ENCODE measurements at places on chromosomes 2 and 18.

DNA sequence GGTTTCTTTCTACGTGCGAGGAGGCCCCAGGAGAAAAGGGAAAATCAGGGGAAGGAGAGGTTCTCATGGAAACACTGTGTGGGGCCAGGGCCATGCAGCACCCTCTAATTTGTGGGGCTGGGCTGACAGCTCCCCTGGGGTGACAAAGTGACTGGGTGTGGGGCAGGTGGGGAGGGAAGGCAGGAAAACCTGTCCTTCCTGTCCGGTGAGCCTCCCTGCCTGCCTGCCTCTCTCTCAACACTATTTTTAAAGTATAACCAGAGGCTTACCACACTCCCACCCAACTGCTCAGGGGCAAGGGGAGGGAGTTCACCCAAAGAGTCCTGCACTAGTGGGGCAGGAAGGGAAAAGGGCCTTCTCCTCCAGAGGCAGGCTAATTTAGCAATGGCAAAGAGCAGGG lies 10.5 kb upstream of the EPAS1 start:
- no peak for DNase-seq

DNA sequence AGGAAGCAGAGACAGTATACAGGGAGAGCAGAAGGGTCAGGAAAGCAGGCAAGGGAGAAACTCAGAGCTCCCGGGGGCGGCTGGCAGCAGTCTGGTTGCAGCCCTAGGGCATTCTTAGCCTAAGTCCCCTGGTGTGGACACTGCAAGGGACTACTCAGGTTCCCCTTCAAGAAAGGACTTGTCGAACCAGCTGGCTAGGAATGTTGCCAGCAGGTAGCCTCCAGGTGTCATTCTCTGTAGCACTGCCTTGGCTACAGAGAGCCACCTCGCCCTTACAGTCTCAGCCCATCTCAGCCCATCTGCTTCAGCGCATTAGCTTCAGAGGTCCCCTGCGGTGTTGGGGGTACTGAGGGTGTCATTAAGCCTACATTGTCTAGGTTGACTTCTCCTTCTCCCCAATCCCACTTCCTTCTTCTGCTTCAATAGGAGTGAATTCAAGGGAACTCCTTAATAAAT lies 11.3 kb upstream of the TMSB10 start:
- DNase-seq, result no peak

DNA sequence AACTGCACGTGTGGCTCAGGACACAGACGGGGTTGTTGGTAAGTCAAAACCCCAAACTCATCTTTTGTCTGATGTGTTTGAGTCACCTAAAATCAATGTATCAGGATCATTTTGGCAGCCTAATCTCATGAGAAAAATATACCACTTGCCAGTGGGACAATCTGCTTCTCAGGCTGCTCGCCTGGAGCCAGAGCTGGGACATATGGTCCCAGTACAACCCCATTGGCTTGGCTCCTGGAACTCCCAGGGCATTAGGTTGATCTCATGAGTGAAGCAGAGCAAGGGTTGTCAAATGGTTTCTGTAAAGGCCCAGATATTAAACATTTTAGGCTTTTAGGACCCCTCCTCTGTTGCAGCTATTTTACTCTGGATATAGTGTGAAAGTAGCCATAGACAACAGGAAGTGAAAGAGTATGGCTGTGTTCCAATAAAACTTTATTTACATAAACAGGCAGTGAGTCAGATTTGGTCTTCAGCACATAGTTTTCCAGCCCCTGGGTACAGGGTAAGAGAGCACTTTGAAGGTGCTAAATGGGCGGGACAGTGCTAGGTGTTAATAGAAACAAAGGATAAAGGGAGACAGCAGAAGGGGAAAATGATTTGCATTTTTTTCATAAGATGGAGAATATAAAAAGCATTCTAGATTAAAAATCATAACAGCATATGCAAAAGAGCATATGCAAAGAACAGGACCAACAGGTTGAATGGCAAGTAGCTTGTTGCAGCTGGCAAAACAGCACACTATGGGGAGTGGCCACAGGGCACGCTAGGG lies 290.8 kb downstream of the KCNS3 start:
- peak; percentile 39 for DNase-seq

DNA sequence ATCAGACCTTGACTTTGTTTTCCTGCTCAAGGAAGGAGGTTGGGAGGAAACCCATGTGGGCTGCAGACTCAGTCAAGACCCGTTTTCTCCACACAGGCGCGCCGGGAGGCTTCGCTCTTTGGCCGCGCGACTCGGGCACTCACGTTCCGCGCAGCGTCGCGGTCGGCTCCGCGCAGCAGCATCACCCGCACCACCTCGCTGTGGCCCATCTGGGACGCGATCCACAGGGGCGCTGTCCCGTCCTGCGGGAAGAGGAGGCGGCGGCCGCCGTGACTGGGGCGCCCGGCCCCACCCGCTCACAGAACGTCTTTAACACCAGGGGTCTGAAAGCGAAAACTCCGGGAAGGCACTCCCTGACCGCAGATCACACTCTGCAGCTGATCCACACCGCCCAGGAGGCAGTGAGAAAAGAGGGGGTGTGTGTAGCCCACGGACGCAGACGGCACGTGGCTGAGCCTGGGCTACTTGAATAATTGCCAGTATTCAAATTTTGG lies 33.1 kb upstream of the NPC1 start:
- peak; percentile 45 for DNase-seq

DNA sequence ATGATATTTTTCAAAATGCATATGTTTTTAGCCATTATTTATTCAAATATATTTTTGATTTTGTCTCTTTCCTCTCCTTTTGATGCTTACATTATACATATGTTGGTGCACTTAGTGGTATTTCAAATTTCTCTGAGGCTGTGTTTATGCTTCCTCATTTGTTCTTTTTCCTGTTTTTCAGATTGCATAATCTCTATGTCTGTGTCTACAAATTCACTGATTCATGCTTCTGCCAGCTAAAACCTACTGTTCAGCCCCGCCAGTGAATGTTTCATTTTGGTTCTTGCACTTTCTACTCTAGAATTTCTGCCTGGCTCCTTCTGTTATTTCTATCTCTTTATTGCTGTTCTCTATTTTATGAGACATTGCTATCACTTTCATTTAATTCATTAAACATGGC lies 951.7 kb upstream of the CNTNAP5 start:
- peak; percentile 1 for DNase-seq

DNA sequence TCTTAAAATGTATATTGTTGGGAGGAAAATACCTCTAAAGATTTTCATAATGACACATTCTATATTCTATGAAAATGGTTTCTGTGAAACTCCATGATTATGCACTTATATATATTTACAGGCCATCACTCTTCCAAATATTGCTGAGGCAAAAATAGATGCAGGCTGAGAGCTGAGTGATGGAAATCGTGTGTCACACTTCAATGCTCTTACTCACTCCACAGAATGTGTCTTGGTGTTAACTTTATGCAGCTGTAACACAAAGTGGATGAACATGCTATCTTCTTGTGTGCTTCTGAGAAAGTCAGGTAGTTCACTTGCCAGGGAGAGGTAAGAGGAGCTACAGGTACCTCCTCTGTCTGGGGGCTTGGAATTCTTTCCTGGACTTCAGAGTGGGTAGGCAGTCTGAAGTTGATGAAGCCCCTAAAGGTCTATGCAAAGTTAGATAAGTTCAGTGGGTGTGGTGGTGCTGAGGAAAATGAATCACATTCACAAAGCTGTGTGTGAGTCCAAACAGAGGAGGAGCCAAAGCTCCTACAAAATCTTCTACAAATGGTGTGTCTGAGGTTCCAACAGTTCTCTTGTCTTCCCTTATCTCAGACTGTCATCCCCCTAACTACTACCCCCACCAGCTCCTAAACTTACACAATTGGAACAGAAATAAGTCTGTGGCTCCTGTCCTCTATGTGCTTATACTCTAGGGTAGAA lies 74.2 kb upstream of the ST6GAL2 start:
- DNase-seq, result no peak

GRCh38 chr18:317618-318017 lies 49.8 kb upstream of the THOC1 start:
- no peak for DNase-seq

- DNase-seq, result peak; percentile 17
These were observed 10.6 kb downstream of the LYPD6B start for GRCh38 chr2:149049142-149049541.

GRCh38 chr2:235051436-235052260 lies 99.8 kb downstream of the SH3BP4 start:
- DNase-seq, result peak; percentile 29

DNA sequence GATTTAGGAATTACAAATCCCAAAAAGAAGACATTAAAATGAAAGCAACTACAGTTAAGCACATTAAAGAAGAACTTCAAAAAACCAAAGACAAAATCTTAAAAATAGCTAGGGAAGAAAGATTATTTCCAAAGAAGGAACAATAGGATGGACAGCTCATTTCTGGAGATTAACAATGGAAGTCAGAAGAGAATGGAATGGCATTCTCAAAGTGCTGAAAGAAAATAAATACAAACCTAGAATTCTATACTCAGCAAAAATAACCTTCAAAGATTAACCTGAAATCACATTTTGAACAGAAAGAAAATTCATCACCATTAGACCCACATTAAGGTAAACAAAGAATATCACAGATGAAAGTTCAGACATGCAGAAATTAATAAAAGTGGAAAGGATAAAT lies 229.2 kb downstream of the HDAC4 start:
- no peak for DNase-seq

GRCh38 chr2:160406591-160407392 lies 86.8 kb downstream of the RBMS1 start:
- peak; percentile 86 for DNase-seq

- no peak for DNase-seq
These were observed 63.0 kb downstream of the CABLES1 start for GRCh38 chr18:23198217-23198845.

GRCh38 chr2:85194780-85195480 lies 61.7 kb downstream of the TCF7L1 start:
- no peak for DNase-seq

DNA sequence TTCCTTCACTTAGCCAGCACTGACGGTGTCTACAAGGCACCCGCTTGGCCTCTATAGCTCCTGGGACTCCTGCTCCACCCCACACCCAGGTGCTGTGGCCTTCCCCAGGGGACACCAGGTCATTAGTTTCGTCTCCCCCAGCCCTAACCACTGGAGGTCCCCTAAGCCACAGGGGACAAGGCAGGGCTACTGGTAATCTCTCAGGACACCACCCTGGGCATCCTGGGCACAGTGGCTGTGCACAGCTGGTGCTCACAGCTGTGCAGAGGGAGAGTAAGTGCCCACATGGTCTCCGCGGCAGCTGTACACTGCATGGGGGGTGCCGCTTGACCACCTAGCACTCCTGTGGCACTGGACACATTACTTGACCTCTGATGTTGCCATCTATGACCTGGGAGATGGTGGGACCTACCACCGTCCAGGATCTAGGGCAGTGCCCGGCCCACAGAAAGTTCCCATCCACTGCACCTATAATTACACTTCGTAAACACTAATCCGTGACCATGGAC lies 134.0 kb downstream of the HDAC4 start:
- no peak for DNase-seq

- DNase-seq, result peak; percentile 97
These were observed 186.1 kb upstream of the STON1 start for GRCh38 chr2:48343571-48344440.

- no peak for DNase-seq
These were observed 65.4 kb downstream of the HIBCH start for GRCh38 chr2:190254063-190254850.

GRCh38 chr2:69190743-69191404 lies 177.9 kb downstream of the ANTXR1 start:
- DNase-seq, result peak; percentile 50

DNA sequence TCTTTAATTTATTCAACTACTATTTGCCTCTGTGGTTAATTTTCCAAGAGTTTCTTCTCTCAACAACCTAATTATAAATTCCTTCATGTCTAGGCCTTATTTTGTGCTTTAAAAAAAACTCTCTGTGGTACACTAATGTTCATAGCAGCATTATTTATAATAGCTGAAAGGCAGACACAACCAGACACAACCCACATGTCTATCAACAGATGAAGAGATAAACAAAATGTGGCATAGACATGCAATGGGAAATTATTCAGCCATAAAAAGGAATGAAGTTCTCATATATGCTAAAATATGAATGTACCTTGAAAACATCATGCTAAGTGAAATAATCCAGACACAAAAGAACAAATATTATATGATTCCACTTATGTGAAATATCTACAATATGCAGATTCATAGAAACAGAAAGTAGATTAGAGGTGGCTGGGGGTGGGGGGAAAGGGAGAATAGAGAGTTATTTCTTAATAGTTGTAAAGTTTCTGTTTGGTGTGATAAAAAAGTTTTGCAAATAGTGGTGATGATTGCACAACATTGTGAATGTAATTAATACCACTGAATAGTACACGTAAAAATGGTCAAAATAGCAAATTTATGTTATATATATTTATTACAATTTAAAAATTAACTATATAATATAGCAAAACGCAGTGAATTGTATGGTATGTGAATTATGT lies 28.1 kb upstream of the RASGRP3 start:
- DNase-seq, result no peak

GRCh38 chr18:55346961-55347740 lies 240.8 kb downstream of the TCF4 start:
- no peak for DNase-seq

DNA sequence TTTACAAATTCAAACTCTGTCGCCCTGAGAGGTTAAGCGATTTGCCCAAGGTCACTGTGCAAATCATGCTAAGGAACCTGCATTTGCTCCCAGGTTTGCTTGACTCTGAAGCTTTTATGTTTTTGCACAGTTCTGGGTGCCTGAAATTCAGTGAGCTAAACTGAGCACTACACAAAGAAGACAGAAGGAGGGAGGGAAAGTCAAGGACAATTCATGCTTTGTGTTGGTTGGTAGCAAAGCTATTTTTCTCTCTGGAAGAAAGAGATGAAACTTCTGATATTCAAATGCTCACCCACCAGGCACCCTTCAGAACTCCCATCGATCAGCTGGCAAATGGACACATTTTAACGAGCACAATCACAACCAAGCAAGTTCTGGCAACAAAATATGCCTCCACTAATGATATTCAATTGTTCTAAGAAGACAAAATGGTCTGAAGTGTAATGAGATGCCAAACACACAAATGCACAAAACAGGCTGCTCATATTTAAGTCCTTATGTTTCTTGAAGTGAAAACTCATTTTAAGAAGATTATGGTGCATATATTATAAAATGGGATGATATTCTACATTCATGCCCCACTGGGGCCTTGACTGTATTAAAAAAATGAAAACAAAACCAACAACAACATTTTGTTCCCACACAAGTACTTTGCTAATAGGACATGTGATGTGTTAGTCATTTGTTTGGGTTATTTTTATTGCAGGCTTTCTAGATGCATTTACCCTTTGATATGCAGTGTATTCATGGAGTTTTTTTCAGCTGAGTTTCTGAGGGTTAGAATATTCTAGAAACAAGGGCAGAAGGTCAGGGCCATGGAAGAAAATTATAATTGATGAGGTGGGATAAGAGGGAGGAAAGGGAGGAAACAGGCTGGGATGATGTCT lies 445.6 kb upstream of the CELF4 start:
- DNase-seq, result no peak

DNA sequence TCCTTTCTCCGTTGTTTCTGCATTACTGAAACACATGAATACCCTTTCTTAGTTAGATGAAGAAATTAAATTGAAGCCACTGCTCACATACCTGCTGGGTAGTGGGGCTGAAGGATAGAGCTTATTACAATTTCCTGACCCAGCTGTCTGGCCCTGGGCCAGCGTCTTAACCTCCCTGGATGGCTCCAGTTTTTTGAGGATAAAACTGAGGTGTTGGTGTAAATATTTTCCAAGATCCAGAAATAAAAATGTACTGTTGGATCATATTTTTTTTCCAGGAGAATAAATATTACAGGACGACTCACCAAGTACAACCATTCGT lies 3.5 kb downstream of the RNF144A start:
- DNase-seq, result no peak

Measured in iris pigment epithelial cell (primary cell).